Activated CD4-positive, alpha-beta T cell treated with anti-CD3 and anti-CD28 coated beads, Interleukin-2, amount 50 U/mL, for 48 hours (primary cell): ENCODE measurements at places on chromosomes 5 and 9.

DNA sequence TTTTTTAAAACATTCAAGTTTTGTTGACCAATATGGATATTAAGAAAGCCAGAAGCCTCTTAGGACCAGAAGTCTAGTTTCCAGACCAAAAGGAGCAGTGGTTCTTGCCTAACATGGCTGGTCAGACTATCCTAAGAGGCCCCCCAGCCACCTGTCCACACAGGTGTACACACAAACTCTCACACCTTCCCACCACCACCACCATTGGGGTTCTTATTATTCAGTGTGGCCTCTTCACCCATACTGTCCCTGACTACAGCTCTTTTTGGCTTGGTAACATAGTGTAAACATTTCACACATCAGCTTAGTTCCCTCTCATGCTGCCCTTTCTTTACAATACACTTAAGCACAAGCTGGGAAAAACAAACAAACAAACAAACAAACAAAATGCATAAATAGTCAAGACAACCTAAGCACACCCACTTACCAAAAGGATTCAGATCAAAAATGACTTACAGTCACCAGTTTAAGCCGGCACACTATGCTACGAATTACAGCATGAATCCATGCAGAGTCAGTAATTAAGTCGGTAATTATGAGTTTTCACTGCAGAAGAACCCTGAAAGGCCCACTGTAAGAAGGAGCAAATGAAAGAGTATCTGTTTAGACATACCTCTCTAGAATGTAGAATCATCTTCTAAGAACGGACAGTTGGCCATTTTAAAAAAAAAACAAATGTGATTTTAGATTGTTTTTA, 9.5 kb downstream of the LHFPL2 start:
- DNase-seq, result no peak

DNA sequence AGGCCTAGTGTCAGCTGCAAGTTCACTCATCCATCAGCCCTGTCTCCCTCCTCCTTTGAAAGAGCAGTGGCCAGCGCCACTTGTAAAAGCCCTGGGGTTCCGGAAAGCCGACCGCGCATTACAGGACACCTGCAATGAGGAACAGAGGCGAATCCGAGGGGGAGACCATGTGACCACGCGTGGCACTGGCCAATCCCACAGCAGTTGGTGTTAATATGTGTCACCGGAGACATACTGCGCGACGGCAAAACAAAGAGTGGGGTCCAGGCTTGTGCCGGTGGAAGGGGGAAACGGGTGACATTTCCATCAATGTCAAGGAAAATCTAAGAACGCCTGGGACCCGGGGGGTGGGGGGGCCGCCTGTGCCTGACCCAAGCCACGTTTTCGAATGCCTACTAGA, 480.8 kb downstream of the SPATA31A7 start:
- no peak for DNase-seq

DNA sequence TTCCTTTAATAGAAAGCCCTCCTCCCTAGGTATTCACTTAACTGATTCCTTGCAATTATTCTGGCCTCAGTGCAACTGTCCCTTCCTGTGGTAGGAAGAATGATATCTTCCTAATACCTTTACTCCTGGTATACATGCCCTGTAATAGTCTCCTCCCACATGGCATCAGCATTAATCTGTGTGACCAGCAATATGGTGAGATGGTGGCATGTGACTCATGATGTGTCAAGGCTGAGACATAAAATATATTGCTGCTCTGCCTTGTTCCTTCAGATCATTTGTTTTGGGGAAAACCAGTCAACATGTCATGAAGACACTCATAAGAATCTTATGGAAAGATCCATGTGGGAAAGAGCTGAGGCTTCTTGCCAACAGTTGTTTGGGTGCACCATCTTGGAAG, 149.1 kb upstream of the TRPM3 start:
- no peak for DNase-seq

- DNase-seq, result no peak
Observed at GRCh38 chr9:85941622-85941940, 635 bp downstream of the NAA35 start.

DNA sequence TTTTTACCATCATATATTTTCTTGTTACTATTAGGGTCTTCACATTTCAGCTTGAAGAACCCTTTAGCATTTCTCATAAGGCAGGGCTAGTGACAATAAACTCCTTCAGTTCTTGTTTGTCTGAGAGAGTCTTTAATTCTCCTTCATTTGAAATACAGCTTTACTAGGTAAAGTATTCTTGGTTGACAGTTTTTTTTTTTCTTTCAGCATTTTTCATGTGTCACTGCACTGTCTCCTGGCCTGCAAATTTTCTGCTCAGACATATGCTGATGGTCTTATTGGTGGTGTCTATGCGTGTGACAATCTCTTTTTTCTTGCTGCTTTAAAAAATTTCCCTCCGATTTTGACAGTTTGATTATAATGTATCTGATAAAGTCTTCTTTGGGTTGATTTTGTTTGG, 399.9 kb downstream of the SH3GL2 start:
- DNase-seq, result no peak
